ENCODE measurements at places on chromosomes 4 and X.

DNA sequence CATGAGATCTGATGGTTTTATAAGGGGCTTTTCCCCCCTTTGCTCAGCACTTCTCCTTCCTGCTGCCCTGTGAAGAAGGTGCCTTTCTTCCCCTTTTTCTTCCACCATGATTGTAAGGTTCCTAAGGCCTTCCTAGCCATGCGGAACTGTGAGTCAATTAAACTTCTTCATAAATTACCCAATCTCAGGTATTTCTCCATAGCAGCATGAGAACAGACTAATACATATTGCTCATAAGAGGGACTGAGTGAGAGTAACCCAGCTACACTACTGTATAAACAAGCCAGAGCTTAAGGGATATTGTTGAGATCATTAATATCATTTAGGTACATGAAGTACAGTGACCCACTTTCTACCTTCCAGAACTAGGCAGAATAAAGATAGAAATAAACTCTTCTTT lies 102.9 kb downstream of the TEX13A start:
- no peak for DNase-seq

DNA sequence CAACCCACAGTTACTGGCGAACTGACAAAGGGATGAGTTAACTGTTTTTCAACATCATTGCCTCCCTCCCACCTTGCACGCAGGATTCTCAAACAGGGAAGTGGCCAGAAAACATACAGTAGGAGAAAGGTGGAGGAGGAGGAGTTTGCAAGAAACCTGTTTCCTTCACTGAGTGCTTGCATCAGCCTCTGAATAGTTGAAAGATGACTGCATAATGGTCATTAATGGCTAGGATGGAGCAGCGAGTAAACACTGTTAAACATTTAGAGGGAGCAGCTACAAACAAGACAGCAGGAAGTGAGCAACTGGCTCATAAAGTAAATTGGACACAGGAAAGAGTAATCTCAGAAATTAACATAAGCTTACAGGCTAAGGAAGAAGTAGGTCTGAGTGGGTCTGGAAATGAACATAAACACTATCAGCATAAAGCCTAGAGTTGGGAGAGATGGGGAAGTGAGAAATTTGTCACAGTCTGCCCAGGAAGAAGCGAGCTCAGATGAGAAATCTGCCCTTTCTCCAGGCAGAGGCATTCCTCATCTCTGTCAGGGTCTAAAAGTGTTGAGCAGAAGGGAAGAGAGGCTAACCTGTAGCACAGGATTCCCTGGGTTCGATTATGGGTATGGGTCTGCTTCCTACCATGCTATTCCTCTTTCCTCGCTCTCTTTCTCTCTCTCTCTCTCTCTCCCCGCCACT lies 38.6 kb downstream of the TRPC5OS start:
- no peak for DNase-seq

GRCh38 chr4:154035341-154035740 lies 246.5 kb upstream of the SFRP2 start:
- peak; percentile 45 for DNase-seq

- DNase-seq, result no peak
Observed at GRCh38 chr4:26380740-26381139, 59.9 kb downstream of the RBPJ start.

GRCh38 chrX:139831675-139832456 lies 101.0 kb downstream of the ATP11C start:
- peak; percentile 77 for DNase-seq
